CD4-positive, alpha-beta T cell (primary cell): ENCODE measurements at places on chromosomes 5 and 9.

GRCh38 chr9:17799369-17799768 lies 220.5 kb downstream of the SH3GL2 start:
- no peak for DNase-seq

DNA sequence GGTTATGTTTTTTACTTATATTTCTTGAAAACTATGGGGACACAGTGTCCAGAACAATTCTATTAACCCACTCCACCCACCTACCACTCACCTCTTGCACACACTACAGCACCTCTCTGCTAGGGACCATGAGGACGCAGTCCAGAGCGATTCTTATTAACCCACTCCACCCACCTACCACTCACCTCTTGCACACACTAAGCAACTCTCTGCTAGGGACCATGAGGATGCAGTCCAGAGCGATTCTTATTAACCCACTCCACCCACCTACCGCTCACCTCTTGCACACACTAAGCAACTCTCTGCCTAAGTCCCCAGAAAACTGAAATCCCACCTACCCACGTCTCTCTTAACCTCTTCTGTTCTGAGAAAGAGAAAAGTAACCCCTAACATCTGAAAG lies 2.2 kb upstream of the SHROOM1 start:
- DNase-seq, result no peak

- DNase-seq, result no peak
These were observed 79.4 kb downstream of the LPAR1 start for GRCh38 chr9:110958847-110959246.

DNA sequence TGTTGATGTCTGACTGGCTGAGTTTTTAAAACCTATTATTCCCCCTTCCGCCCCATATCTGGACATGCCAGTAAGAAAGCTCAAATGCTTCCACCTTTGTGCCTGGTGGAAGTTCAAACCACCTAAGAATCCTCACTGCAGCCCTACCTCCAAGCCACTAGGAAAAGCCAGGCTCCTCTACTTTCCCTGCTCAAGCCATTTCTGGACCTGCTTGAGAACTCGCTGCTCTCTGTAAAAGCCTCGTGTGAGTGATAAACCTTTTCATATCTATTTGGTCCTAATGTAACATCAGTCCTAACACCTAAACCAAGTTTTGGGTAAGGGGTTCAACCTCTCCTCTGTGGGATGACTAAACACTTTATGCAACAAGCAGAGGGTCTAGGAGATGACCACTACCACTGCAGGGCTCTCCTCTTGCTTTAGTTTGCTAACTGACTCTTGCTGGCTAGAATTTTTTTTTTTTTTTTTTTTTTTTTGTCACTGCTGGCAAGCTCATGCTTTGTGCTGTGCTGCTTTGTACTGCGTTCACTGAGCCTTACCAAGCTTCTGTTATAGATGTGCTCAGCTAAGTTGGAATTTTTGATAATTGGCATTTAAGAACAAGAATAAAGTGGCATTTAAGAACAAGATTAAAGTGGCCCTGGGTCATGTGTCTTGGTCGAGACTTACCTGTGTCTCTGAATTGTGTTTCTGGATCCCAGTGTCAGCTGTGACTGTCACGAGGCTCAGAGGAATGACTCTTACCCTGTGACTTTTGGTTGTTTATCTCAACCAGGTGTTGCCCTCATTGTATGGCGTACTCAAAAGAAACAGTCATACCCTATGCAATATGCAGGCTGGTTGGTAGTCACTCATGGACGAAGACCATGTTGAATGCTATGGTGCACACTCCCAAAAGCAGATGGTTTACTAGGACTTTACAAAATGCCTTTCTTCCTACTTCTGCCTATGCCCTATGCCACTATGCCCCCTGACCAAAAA lies 19.5 kb downstream of the TRIM32 start:
- DNase-seq, result no peak

DNA sequence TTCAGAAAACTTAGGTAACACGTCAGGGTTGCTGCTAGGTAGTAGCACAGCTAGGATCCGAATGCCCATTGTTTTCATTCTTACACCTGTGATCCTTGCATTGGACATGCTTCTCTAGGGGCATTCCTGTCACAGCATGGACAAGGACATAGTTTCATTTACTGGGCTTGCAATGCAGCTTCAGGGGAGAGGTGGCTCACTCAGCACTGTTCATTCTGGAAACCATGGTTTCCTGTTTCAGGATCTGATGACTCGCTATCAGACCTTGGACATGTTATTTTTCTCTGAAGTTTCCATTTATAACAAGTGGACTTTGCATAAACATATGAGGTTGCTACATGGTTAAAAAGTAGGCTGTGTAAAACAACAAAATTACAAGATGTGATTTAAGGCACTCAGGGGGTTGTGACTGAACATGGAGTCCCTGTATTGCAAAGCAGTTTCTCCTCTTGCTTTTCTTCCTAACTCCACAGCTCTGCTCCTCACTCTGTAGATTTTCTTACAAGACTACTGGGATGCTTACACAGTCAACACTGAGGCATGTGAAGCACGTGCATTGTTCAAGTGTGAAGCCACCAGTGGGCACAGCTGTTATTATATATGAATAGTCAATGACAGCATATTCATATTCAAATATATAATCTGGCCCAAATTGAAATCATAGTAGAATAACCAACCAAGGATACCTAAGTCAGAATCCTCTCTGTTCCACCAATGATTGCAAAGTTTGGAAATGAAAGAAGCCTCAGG lies 66.1 kb upstream of the STK32A start:
- DNase-seq, result no peak

DNA sequence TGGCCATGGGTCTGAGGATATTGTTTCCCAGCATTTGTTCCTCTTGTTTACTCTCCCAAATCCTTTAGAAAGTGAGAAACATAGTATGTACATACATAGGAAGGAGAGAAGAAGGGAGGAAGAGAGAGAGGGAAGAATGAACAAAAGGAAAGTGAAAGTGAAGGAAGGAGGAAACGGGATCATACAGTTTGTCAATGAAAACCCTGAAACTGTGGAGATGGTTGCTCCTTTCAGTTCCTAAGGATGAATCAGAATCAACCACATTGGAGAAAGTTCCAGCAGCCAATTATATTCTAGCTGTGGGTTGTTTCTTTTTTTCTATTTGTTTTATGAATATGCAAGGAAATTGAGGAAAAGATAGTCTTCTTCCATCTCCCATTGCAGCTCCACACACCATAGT lies 396.5 kb downstream of the MLLT3 start:
- no peak for DNase-seq

DNA sequence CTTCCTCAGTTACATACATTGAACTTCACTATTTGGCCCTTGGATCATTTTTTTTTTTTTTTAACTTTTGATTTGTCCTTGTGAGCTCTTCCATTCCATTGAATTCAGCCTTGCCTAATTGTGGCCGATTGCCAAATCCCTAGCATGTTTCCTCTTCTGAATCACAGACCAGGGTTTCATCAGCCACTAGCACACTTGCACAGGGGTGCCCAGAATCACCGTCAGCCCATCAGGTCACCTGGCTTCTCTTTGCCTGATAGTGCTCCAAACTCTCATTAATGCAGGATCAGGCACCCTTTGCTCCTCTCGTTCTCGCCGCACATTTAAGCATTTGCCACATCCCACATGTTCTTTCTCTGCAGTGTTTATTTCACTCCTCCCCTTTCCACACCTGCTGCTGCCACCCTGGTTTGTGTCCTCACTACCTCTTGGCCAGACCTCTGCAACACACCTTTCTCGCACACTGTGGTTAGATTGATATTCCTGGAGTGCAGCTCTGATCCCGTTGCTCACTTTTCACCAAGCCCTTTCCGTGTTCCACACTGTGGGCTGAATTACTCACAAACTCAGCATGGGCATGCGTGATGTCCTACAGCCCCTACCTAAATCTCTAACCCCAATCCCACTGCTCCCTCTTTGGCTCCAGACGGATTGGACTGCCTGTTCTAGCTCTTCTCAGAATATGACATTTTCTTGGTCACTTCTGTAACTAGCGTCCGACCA lies 9.8 kb downstream of the PIK3R1 start:
- DNase-seq, result peak; percentile 36
